ENCODE measurements at places on chromosomes 3 and 15.

GRCh38 chr15:76840830-76841460, 64.2 kb downstream of the SCAPER start:
- no peak for DNase-seq

DNA sequence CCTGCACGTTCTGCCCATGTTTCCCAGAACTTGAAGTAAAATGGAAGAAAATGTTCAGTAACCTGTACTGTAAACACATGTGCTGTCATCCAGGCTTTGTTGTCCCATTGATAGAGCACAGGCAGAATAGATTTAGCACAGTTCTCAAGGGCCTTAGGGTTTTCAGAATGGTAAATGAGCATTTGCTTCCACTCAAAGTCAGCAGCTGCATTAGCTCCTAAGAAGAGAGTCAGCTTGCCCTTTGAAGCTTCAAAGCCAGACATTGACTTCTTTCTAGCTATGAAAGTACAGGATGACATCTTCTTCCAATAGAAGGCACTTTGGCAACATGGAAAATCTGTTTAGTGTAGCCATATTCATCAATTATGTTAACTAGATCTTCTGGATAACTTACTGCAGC, 76.2 kb upstream of the TMEM108 start:
- no peak for DNase-seq

- peak; percentile 25 for DNase-seq
Measured at GRCh38 chr3:179148616-179149405, 654 bp downstream of the PIK3CA start.

DNA sequence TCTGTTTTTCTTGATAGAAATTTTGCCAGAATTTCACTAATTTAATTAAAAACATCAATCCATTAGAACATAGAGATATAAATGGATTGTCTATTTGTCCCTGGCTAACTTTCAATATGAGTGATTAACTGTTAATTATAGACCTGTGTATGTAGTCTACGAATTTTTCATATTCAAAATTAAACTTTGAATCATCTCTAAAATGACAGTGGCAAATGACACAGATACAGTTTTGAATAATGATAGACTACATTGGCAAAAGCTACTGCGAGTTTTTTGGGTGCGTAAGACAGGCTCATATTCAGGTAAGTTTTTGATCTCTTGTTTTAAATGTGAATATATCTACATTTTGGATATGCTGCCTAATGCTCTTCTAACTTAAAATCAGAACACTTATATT, 86.0 kb upstream of the TBC1D5 start:
- no peak for DNase-seq

DNA sequence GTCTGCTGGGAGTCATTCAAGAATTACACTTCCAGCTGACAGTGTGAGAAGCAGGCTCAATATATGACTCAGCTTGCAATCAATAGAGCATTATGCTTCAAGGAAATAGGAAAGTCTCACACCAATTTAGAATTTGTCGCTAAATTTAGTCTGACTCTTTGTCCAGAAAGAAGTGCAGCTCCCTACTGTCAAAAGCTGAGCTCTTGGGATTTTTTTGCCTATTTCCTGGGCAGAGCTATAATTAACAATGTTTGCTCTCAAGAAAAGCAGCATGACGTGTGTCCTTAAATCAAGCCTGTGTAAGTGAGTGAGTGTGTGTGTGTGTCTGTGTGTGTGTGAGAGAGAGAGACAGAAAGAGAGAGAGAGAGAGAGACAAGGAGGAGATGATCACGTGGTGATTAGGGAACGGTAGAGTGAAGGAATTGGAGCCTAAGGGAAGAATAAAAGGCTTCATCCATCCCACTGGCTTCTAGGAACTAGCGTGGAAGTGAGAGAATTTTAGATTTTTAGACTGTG, 16.4 kb upstream of the SLC35G2 start:
- DNase-seq: no peak

- DNase-seq: no peak
Measured at GRCh38 chr15:84917452-84917851, 33.0 kb downstream of the SLC28A1 start.

GRCh38 chr15:43118829-43119228, 13.0 kb upstream of the UBR1 start:
- no peak for DNase-seq

DNA sequence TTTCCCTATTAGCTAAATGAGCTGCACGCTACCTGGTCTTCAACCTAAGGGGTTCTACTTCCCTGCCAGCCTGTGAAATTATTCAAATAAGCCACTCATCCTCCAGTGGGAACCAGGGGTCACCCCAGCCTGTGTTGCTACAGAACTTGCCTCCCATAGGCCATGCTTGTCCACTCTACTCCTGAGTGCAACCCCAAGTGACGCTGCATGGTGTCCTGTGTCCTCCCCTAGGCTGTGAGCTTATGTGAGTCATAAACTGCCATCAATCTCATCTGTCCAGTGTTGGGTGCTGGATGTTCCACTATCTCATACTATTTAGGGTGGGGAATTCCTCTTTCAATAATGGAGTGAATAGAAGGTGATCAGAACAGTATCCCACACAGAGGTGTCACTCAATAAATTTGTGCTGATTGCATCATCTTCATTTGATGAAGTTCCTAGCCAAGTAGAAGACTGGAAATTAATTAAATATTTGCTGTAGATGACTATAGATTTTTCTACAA, 49.8 kb upstream of the SSR3 start:
- DNase-seq: no peak

- no peak for DNase-seq
Measured at GRCh38 chr3:166799-167198, 29.8 kb upstream of the CHL1 start.

DNA sequence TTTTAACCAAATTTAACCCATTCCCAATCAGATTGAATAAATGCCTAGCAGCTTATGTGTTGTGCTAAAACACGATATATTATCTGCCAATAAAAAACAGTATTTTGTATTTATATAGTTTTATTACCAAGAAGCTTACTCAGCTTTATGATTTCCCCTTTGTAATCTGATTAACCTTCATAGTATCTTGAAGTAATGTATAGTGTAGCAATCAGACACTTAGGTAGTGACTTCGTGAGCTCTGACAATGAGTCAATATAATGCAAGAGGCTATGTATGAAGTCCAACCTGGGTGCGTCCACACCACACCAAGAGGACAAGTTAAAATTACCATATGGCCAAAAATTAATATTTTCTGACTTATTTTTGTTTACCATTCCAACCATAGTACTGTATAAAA, 2.1 kb upstream of the CNBP start:
- DNase-seq: no peak

Measured in stimulated activated CD4-positive, alpha-beta T cell treated with anti-CD3 and anti-CD28 coated beads, Interleukin-12 subunit alpha, Interleukin-12 subunit beta, amount 100 ng/mL, for 48 hours (primary cell).